DMS79 (cell line): ENCODE measurements at places on chromosomes 2 and 18.

- no peak for DNase-seq
These were observed 864.7 kb downstream of the TRIB2 start for GRCh38 chr2:13581471-13581870.

GRCh38 chr2:78561876-78562275 lies 463.6 kb upstream of the REG3G start:
- no peak for DNase-seq

DNA sequence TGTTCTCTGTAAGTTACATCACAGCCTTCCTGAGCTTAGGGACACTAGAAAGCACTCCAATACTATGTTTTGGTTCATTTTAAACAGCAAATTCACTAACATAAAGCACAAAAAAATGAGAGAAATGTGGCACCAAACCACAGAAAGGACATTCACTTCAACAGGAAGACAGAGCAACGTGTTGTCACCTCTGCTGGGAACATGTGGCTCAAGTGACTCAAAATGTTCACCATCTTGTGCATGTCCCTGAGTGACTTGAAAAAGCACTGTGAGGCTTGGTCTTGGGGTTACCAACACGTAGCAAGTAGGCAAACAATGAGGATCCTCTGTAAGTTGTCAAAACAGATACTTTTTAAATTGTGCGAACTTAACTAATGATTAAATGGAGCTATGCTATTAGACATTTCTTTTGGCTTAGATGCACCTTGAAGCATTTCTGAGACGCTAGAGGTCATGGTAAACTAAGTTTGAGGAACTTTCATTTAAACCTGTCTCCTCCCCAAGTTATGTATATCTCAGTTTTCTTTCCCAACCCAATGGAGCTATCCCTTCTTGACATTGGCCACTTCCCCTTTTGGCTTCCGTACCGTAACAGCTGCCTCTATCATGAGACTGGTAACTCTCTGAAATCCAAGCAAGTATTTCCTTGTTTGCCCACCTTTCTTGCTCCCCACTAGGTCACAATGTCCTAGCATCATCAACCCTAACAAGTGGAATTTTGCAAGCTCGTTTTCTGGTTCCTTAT lies 14.0 kb upstream of the ST6GAL2 start:
- DNase-seq, result no peak

DNA sequence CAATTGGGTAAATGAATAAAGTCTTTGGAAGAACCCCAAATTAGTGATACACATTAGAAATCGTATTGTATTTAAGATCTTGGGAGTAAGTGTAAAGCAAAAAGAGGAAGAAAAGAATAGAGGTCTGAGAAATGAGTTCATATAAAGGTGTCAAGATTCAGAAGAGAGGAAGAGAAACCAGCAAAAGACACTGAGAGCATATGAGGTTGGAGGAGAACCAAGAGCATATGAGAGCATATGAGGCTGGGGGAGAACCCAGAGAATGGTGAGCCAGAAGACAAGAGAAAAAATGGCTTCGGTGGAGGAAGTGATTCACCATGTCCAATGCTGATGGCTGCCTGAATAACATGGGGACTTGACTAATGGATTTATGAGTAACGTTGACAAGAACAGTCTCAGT lies 620.1 kb upstream of the GCFC2 start:
- DNase-seq, result no peak

DNA sequence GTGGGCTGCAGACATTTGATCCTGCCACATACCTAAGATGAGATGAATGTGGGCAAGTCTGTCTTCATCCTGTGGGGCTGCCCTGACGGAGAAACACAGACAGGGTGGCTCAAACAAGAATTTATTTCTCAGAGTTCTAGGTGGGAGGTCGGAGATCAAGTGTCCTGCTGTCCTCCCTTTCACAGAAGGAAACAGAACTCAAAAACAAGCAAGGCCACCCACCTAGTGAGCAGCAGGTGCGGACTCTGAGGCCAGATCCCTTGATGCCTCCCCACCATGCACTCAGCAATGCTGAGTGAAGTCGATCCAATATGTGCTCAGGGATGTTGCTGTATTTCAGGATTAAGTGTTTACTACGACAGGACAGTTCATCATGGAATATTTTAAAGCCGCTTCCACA lies 63.0 kb upstream of the SNTG2 start:
- DNase-seq, result no peak

GRCh38 chr2:190469771-190470170 lies 61.6 kb downstream of the MFSD6 start:
- peak; percentile 96 for DNase-seq

DNA sequence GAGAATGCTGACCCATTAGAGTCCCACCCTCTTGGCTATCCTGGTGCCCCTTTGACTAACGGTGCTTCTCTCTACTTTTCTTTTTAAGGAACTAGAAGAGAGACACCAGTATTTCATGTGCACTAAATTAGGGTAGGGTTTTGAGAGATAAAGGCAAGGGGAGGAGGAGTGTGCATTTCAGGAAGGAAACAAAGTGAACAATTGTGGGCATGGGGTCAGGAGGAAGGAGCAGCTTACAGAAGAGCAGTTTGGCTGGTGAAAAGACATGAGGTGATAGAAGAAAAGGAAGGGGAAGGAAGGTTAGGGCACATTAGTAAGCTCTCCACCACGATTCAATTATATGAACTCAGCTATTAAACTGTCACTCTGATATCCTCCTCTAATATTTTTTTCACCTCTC lies 105.8 kb upstream of the CTAGE1 start:
- DNase-seq, result no peak

DNA sequence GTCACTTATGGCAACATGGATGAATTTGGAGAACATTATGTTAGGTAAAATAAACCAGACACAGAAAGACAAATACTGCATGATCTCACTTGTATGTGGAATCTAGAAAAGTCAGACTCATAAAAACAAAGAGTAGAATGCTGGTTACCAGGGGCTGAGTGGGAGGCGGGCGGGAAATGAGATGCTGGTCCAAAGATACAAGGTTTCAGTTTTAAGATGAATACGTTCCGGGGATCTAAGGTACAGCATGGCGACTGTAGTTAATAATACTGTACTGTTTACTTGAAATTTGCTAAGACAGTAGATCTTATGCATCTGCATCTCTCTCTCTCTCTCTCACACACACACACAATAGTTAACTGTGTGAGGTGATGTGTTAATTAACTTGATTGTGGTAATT lies 14.2 kb downstream of the FAM110C start:
- no peak for DNase-seq

DNA sequence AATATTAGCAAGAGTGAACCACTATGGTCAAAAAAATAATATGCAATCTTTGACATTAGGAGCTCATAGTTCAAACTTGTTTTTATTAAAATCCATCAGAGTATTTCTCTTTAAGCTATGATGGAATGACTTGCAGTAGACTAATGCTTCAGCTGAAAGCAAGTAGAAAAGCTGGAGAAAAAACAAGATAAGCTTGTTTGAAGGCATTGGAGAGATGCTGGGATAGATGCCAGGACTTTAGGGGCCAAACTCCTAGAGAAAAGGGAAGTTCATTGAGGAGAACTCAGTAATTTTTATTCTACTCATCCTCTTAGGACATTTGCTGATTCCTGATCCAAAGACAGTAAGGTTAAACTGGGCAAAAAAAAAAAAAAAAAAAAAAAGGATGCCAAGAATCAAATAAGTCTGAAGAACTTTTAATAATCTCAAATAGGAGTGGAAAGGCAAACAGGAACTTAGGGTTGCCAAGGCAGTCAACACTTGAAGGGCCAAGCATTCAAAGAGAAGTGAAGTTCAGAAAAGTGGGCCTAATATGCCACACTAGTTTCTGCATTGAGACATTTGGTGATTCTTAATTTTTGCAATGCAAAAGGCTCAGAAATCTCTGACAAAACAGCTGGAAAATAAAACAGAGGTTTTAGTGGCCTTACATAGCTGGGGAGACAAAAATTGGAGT lies 19.7 kb upstream of the AFF3 start:
- DNase-seq, result no peak

DNA sequence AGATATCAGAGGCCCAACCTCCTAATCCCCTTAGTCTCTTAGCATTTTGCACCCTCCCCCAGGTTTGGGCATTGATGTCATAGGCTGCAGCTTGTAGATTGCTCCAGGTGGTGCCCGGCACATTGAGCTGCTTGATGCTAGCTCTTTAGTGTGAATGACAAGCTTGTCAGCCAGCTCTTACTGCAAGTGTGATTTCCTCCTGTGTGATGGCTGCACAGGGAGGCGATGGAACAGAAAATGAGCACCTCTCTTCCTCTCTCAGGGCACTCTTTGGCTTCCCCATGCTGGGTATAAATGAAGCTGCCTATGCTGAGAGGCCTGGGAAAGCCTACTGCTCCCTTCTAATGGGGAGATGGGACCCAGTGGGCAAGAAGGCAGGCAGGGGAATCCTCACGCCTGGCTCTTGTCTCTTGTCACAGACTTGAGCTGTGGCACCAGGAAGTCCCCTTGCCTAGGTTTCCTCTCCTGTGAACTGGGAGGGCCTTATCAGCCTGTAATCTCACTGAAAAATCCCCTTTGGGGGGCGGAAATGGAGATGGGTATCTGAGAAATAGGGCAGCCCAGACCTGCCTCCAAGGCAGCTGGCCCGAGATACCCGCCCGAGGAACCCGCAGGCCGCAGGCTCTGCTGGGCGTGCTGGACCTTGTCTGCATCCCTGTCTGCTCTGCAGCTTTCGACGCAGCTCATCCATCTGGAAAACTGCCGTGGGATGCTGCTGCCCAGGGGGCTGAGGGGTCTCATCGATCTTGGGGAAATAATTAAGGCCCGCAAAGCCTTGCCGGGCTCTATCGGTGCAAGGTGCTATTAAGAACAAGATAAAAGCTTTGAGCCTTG lies 163.5 kb upstream of the CXCR4 start:
- no peak for DNase-seq

DNA sequence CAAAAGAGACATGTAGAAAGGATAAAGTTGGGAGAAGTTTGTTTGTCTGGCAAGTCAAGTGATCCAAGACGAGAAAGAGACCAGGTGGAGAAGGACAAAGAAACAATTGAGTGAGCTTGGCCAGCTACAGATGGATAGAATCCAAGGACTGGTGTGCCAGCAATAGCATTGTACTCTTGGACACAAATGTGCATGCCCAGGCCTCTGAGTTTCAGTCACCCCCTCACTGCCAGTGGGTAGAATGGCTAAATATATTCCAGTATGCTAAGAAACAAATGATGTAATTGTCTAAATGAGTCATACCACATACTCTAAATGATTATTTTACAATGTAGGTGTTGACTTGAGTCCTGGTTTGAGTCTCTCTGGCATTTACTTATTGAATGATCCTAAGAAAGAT lies 881.3 kb downstream of the LRRTM4 start:
- DNase-seq, result no peak
